Fibroblast of lung (primary cell): ENCODE measurements at places on chromosomes 12 and 14. TPM values are rescaled to one million over a fixed set of nuclear protein-coding genes. Genes with fewer than 3 reads are reported as not detected.

- DNase-seq = no peak
Measured at GRCh38 chr12:30756074-30756473, 1.3 kb upstream of the CAPRIN2 start.

The PZP gene
- not detected in 2 replicates for total RNA-seq

The FITM1 gene
- total RNA-seq = under 0.01 TPM in 1 of 2 replicates, not detected in the other

The LRFN5 gene
- 2.8 and 3.6 TPM in 2 replicates for total RNA-seq

The WDR89 gene
- 11.1 and 13.9 TPM in 2 replicates for total RNA-seq

The LRTM2 gene
- total RNA-seq = not detected in 2 replicates

The L2HGDH gene
- 3.1 and 3.8 TPM in 2 replicates for total RNA-seq

DNA sequence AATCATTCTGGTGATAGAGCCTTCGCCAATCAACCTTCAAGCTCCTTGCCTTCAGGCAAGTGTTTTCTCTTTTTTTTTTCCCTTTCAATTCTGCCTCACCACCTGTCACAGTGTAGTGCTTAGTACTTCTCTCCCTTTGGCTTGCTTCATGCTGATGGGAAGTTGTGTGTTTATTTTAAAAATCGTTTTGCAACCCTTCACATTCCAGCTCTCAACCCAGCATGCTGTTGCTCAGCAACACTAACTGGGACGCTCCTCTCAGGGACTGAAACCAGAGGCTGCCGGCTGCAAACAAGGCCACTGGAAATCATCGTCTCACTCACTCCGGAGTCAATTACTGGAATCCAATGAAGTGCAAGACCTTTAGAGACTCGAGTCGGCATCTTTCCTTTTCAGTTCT, 342.7 kb downstream of the PRKD1 start:
- DNase-seq = peak; percentile 85

GRCh38 chr12:114841557-114842251, 157.7 kb upstream of the TBX3 start:
- no peak for DNase-seq

- DNase-seq = peak; percentile 6
Measured at GRCh38 chr14:104048758-104049507, 36.6 kb upstream of the ASPG start.

- DNase-seq = peak; percentile 75
Measured at GRCh38 chr12:12449533-12450025, 92.7 kb downstream of the BORCS5 start.

The AQP6 gene
- under 0.01 and 0.17 TPM in 2 replicates for total RNA-seq

DNA sequence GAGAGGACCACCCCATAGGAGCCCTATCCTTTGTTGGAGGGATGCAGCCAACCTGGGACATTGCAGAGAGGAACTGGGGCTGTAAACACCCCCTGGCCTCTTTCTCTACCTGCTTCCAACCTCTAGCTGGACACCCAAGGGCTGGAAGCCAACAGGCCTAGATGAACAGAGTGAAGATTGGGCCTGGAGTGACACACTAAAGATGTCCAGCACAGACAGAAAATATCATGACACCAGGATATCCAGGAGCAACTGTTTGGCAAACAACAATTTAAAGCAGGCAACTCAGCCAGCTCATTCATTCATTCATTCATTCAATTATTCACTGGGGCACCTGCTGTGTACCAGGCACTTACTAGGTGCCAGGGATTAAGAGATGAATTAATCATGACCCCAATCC, 125.0 kb upstream of the NCOR2 start:
- no peak for DNase-seq

The TAMALIN gene
- total RNA-seq = 11.3 and 12.1 TPM in 2 replicates

The SLC24A4 gene
- total RNA-seq = not detected in 2 replicates

DNA sequence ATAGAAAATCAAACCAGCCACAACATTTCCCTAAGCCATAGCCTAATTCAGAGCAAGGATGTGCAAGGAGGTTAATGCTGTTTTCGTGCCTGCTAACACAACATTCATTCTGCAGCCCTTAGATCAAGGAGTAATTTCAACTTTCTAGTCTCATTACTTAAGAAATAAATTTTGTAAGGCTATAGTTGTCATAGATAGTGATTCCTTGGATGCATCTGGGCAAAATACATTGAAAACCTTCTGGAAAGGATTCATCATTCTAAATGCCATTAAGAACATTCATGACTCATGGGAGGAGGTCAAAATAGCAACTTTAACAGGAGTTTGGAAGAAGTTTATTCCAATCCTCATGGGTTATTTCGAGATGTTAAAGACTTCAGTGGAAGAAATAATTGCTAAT, 283.2 kb downstream of the RPAP3 start:
- DNase-seq = no peak

- DNase-seq = no peak
Measured at GRCh38 chr12:9773216-9773877, 12.6 kb upstream of the CD69 start.

DNA sequence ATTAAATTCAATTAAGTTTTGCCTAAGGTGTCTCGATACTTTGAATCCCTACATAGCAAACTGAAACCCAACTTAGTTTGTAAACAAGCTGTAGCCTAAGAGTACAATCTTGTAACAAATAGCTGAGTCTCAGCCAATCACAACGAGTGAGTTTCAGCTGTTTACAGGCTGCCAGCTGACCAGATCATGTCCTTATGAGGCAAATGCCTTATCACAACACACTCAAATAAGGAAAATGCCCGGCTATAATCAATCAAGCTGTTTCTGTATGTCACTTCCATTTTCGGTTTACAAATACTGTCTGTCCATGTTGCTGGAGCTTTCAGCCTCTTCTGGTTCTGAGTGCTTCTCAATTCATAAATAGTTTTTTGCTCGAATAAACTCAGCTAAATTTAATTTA, 943.8 kb downstream of the SLC16A7 start:
- peak; percentile 67 for DNase-seq

DNA sequence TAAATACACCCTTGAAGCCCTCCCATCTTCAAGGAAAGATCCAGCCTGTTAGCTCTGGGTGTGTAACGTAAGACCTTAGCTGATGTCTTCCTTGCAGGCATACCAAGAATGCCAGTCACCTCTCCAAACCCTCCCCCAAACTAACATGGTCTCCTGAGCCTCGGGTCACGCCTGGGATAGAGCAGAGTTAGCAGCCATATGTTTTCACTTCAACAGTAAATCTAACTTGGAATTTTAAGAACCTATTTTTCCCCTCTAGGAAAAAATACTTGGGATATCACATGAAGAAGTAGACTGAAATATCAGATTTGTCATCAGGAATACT, 27.9 kb downstream of the BCL2L14 start:
- DNase-seq = no peak

The CYP27B1 gene
- under 0.01 and 0.17 TPM in 2 replicates for total RNA-seq

The CELA1 gene
- total RNA-seq = not detected in 2 replicates

The GUCY2C gene
- total RNA-seq = not detected in 2 replicates

The CLEC7A gene
- not detected in 2 replicates for total RNA-seq

The GLIPR1L2 gene
- total RNA-seq = 0.33 and 1.0 TPM in 2 replicates

DNA sequence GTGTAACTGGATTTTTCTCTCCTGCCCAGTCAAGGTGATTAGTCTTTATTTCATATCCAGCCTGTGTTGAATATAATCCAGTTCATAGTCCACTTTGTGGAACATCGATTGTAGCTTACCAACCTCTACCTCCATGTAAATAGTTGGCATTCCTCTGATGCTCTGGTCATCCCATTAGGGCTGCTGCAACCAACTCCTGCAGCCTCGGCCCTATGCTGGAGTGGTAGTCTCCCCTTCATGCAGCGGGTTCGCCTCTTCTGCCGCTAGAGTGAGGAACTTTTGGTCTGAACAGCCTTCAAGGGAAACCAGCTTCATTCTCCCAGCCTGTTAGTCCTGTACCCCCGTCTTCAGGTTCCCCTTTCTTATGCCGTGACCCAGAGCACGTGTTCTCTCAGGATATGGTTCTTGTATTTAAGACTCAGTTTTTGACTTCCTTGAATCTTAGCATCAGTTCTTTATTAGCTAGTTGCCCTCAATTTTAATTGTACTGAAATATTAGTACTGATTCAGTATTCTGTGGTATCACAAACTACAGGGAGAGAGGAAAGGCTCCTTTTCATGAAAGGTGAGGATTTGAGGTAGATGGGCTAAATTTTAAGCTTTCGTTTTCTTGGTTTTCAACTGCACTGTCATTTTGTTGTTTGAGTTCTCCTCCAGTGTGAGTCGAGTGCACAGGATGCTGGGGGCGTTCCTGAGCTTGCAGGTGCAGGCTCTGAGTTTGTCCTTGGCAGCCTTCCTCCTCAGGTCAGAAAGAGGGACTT, 33.2 kb downstream of the ZNF664 start:
- no peak for DNase-seq

The TAS2R19 gene
- 3.1 and 5.3 TPM in 2 replicates for total RNA-seq

- DNase-seq = peak; percentile 68
Measured at GRCh38 chr12:12800406-12801180, 12.6 kb upstream of the DDX47 start.
